ENCODE measurements at places on chromosomes 3 and 15.

DNA sequence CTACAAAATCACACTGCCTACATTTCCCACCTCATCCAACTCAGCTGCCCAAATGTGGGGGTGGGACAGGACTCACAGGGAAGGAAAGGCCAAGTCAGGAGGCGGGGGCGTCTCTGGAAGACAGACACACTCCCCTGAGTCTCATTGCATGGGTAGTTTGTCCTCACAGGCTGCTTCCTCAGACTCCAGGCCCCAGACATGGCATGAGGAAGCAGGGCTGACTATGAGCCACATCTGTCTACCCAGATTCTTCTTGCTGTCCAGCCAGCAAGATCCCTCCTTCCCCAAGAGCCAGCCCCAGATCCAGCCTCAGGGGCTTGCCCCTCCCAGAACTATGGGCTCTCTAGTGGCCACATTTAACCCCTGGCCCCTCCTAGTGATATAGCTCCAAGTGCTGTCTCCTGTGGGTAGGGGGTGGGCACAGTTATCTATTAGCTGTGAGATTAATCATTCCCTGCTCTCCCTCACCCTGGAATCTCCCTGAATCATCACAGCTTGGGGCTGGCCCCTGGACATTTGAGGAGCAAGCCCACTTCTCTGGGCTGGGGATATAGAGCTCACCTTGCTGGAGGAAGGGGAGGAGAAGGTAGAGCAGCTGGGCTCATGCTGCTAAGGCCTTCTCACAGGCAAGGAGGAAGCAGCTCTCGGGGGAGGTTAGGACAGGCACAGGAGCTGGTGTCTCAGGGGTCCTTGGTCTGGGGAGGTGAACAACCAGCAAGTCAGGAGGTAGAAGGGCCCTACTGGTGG is 2.1 kb upstream of the CCDC33 start:
- no peak for DNase-seq

GRCh38 chr15:81418891-81419290 is 44.9 kb upstream of the TMC3 start:
- no peak for DNase-seq

GRCh38 chr15:62896380-62896866 is 146.1 kb upstream of the TPM1 start:
- no peak for DNase-seq

- no peak for DNase-seq
Observed at GRCh38 chr15:42363942-42364341, 4.6 kb downstream of the CAPN3 start.

- no peak for DNase-seq
Observed at GRCh38 chr15:69272891-69273290, 25.8 kb upstream of the PAQR5 start.

- peak; percentile 34 for DNase-seq
Observed at GRCh38 chr3:3800080-3800455, 837 bp downstream of the LRRN1 start.

- no peak for DNase-seq
Observed at GRCh38 chr3:171192176-171192854, 165.8 kb upstream of the SLC2A2 start.

GRCh38 chr3:158773845-158774830 is 27.7 kb upstream of the MFSD1 start:
- no peak for DNase-seq

GRCh38 chr15:47299846-47300434 is 417.4 kb upstream of the SEMA6D start:
- DNase-seq: no peak

DNA sequence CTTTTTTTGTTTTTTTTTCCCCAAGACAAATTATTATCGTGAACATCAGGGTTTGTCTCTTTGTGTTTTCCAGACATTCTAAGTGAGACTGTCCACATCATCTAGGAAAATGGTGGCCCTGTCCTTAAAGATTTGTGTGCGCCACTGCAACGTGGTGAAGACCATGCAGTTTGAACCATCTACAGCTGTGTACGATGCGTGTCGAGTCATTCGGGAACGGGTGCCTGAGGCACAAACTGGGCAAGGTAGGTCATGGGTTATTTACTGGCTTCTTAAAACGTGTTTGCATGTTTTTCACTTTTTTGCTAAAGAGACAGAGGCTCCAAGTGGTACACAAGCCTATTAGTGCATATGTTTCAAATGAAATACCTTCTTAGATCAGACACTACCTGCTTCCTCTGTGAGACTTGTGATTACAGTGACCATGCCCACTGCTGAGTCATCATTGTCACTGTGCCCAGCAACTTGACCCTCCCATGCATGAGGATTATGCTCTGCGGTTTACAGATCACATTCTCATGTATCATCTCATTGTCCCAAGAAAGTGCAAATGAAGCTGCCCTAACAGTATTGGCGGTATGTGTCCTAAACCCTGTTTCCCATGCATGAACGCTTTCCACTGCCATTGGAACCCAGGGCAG is 395.2 kb upstream of the TPM1 start:
- no peak for DNase-seq

DNA sequence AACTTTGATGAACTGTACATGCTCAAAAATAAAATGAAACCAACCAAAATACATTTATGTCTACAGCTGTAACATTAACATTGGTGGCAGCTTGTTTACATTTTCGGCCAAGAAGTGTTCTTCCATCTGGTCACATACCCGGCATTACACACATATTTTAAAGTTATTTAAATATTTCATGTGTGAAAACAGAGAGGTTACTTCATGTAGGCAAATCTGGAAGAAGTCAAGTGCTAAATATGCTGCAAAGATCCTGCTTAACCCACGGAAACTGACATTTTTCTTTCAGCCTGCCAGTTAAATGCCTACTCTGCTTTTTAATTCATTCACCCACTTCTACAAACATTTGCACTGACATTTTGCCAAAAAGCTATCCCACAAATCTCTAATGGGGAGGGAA is 69.7 kb downstream of the MB21D2 start:
- DNase-seq: no peak

DNA sequence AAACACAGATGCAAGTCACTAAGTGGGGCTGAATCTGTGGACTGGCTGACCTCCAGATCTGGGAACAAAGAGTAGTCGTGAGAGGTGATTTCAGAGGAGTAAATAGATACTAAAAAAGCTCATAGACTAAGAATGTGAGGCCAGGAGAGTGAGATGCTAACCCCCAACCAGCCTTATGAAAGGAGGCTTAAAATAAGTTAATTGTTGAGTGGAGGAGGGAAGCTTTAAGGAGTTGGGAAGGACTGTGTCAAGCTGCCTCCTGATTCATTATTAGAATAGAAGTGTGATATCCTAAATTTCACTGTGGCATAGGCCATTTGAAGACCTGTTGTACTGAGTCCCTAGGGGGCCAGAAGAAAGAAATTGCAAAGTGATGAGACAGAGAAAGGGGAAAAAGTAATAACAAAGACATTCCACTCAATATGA is 107.6 kb downstream of the RBPMS2 start:
- no peak for DNase-seq

GRCh38 chr3:4834403-4834866 is 144.8 kb upstream of the BHLHE40 start:
- no peak for DNase-seq

DNA sequence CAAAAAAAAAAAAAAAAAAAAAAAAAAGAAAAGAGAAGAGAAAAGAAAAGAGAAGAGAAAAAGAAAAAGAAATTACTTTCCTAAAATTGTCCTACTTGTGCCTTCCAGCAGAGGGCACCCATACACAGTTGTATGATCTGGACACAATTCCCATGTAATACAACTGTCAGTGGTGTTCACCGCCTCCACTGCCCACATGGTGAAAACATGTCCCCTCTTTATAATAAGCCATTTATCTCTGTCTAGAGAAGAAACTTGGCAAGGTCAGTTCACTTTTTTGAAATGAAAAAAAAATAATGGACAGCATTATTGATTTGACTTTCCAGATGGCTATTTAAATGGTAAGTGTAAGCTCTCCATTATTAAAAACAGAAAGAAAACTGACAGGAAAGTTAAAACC is 459.4 kb downstream of the GBE1 start:
- peak; percentile 31 for DNase-seq
